T-helper 1 cell treated with Interleukin-12 subunit alpha and Interleukin-12 subunit beta and Interleukin-4 antibody, amounts not matched to agents 30 ng/mL and 1 ng/mL, for 36 hours (primary cell): ENCODE measurements at places on chromosomes 12 and 14. TPM values are rescaled to one million over a fixed set of nuclear protein-coding genes. Genes with fewer than 3 reads are reported as not detected.

KCNMB4 gene
- 0.15 TPM in 2 replicates for total RNA-seq

PLCZ1 gene
- not detected in 2 replicates for total RNA-seq

KRT82 gene
- total RNA-seq = not detected in 2 replicates

ADIPOR2 gene
- total RNA-seq = 55.8 and 58.0 TPM in 2 replicates

MUCL1 gene
- total RNA-seq = not detected in 2 replicates

HOXC10 gene
- total RNA-seq = not detected in 2 replicates

NANOG gene
- not detected in 2 replicates for total RNA-seq

MSRB3 gene
- 0.05 and 0.15 TPM in 2 replicates for total RNA-seq

MYF6 gene
- total RNA-seq = not detected in 2 replicates

KRT73 gene
- total RNA-seq = 0.61 and 0.78 TPM in 2 replicates

ESRRB gene
- 0.32 and 0.34 TPM in 2 replicates for total RNA-seq

TRPV4 gene
- not detected in 2 replicates for total RNA-seq

TAS2R19 gene
- 3.9 and 4.5 TPM in 2 replicates for total RNA-seq
